ENCODE measurements at places on chromosomes 6 and 20. TPM values are rescaled to one million over a fixed set of nuclear protein-coding genes. Genes with fewer than 3 reads are reported as not detected.

The LEMD2 gene
- 39.8 TPM for polyA plus RNA-seq

- peak; percentile 31 for DNase-seq
Measured at GRCh38 chr6:44527583-44528369, 140.3 kb downstream of the CDC5L start.

GRCh38 chr6:5950361-5950785 lies 56.4 kb downstream of the NRN1 start:
- no peak for DNase-seq

GRCh38 chr6:28567506-28567905 lies 41.8 kb downstream of the GPX5 start:
- no peak for DNase-seq

The C6orf52 gene
- 1.5 TPM for polyA plus RNA-seq

The NTSR1 gene
- polyA plus RNA-seq: 0.10 TPM

DNA sequence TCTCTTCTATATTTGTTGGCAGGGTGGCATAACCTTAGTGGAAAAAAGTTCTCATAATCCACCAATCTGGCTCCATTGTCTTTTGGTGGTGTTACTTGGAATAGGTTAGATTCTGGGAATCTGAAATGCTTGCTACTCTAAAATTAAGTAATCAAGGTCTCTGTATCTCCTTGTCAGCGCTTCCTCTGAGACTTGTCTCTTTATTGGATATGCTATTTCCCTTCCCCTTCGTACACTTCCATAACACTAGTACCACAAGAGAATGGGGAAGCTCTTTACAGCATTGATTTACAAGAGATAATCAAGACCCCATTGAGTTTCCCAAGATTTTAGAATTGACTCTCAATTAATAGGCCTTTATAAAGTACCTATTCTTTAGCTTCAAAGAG lies 280.2 kb downstream of the ADGB start:
- no peak for DNase-seq

- DNase-seq: no peak
Measured at GRCh38 chr20:1983301-1983700, 10.6 kb downstream of the PDYN start.

The STMN3 gene
- polyA plus RNA-seq: 13.5 TPM

GRCh38 chr20:61784801-61785566 lies 280.7 kb downstream of the TAF4 start:
- DNase-seq: no peak

DNA sequence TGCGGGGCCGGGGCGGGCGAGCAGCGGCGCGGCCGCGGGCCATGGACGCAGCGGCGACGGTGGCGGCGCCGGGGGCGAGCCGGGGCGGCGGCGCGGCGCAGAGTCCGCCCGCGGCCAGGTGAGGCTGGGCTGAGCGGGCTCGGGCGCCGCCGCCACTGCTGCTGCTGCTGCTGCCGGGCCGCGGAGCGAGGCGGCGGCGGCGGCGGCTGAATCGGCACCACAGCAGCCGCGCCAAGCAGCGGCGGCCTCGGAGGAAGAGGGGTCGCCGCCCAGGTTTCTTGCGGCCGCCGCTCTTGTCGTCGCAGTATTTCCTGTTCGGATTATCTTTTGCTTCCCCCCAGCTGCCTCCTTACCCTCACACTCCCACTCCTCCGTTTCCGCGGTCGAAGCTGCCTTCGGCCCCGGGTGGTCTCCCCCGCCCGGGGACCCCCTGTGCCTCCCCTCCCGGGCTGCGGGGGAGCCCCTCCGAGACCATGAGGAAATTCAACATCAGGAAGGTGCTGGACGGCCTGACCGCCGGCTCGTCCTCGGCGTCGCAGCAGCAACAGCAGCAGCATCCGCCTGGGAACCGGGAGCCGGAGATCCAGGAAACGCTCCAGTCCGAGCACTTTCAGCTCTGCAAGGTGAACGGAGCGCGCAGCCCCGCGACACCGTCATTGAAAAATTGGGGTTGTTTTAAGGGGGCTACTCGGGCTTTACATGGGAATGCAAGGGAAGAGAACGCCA lies at the start of gene STXBP5:
Gene STXBP5, plus strand, starts transcription at position 358 of the 726 bp plus-strand sequence. Its CDS starts 116 bp downstream, at position 474.
- peak; percentile 55 for DNase-seq

- DNase-seq: no peak
Measured at GRCh38 chr6:25511376-25511775, 140.6 kb upstream of the SCGN start.

DNA sequence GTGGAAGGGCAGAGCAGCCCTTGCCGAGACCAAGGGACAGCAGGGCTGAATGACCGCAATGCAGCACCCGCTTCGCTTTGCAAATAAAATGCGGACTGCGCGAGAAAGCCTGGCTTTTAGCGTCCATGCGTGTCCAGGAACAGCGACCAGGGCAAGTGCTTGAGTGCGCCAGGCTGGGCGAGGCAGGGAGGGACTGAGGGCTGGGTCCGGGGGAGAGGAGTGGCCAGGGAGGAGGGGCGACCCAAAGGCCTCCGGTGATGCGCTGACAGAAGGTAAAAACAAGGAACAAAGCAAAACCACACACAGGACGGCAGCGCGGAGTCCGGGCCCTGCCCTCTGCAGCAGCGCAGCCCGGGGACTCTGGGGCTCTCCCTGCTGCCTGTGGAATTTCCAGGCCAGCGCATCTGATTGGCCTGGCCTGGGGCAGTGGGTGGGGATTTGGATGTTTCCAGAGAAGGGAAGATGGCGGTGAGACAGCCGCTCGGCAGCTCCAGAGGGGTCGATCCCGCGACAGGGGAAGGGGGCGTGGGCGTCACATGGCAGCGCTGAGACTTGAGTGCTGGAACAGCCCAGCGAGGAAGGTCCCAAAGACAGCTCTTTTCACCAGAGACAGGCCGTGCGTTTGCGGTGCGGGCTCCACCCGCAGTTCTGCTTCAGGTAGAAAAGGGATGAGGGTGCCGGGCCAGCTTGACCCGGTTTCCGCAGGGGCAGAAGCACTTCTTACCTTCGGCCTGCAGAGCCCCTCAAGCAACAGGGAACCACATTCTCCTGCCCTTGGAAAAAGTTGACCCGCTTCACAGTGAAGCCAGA lies 51.8 kb downstream of the SSR1 start:
- DNase-seq: peak; percentile 87

The ECT2L gene
- 0.17 TPM for polyA plus RNA-seq

- DNase-seq: no peak
Measured at GRCh38 chr6:25142506-25142905, 136.7 kb upstream of the CARMIL1 start.

DNA sequence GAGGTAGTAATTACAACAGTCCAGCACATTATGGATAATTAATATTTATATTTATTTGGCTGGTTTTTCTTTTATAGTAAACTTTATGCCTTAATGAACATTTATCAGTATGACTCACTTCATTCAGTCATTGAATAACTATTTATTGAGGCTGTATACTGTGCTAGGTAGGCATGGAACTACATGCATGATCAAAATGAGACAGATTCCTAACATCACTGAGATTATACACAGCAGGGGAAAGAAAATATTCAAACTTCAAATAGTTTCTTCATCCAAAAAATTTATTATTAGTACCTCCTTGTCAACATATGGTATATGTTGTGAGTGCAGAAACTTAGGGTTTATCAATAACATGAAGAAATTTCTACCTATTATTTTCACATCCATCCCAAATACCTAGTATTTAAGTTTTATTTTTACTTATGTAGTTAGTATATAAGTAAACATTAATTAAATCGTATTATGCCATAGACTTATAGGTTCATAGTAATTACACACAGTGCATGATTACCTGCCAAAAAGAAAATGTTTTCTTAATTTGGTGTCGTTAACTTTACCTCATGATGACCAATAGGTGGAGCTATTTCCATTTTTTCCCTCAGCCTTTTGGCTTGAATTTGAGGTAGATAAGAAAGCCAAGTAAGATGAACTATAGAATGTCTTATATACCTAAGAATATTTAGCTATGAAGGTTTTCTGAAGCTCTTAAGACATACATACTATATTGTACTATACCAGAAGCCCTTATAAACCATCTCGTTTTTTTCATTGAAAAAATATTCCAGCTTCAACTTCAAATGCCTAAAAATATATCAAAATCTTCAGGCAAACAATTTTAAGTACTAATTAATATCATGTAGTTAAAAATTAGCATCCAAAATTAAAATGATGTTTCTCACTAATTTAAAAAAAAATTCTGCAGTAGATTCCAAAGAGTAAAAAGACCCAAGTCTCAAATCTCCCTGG lies 12.5 kb upstream of the TMEM30A start:
- DNase-seq: peak; percentile 61

GRCh38 chr20:22629447-22629846 lies 45.1 kb upstream of the FOXA2 start:
- DNase-seq: no peak

DNA sequence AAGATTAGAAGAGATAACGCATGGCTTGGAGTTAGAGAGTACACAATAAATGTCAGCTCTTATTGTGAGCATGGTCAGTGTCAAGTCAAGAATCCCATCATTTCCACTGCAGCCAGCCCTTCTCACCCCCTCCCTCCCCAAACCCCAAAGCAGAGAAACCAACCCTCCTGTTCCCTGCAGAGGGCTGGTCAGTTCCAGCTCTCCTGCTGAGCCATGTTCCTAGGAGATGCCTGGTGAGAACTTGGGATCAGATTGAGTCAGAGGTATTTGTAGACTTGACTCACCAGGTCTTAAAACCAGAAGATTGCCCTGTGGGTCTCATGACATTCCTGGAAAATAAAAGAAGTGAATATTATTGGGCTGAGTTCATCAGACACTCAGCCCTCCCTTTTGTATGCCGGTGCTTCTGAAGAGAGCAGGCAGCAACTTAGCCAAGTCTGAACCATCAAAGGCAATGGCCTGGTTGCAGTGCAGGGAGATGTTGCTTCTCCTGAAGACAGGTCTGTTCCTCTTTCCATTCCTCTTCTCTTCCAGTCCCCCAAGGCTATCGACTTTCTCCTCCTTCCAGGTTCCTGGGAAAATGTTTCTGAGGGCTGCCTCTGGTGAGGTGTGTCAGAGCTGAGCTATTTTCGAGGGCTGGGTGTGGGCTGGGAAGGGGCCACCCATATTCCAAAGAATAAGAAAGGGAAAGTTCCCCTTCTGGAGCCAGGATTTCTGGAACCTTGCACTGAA lies 278.2 kb upstream of the SUPT3H start:
- no peak for DNase-seq

DNA sequence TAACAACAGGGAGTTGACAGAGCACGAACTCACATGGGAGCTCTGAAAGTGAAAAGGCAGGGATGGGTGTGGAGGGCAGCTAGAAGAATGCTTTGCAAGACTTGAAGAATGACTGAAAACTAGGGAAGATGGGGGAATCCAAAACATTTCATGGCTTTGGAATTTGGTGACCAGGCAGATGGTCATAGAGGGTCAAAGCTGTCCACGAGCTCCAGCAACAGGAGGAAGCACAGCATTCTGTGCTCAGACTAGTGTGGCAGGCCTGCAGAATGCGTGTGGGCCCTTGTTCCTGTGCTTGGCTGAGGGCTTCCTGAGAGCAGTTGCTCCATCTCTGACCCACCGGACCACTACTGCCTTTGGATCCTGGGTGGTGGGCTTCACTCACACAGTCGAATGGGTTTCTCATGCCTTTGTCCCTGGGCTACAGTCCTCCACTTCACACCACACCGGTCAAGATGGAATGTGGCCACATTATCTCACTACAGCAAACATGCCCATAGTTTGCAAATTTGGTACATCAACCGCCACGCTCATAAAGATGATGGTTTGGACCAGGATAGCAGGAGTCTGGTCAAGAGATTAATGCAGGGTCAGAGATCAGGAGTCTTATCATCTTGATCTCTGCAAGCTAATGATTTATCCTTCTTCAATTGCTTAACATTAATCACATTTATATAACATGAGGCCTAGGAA lies 100.7 kb downstream of the SGK1 start:
- DNase-seq: no peak

DNA sequence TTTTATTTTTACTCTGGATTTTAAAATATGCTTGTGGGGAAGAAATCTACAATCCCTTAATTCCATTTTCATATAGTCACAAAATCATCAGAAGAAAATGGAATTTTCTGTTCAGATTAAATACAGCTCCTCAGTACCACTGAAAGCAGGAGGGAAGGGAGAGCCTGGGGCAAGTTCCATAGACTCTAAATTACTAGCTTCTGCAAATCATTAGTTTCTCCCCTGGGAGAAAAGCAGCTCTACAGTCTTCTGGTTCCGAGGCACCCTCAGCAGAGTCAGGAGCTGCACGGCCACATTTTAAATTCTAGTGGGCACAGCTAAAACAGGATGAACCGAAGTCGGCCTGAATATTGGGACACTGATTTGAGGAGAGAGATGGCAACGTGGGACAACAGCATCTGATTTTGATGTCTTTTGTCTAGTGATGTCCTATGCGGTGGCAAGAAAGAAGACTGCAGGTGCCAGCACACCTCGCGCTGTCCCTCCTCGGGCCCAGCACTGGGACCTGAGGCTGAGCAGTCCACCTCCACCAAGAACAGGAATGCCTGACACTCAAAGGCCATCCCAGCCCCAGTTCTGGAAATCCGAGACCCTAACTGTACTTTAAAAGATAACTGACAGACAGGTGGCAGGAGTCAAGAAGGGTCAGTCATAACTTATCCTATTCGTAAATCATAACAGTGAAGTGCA lies 90.7 kb downstream of the FOXC1 start:
- DNase-seq: no peak

The AGER gene
- polyA plus RNA-seq: 6.7 TPM

DNA sequence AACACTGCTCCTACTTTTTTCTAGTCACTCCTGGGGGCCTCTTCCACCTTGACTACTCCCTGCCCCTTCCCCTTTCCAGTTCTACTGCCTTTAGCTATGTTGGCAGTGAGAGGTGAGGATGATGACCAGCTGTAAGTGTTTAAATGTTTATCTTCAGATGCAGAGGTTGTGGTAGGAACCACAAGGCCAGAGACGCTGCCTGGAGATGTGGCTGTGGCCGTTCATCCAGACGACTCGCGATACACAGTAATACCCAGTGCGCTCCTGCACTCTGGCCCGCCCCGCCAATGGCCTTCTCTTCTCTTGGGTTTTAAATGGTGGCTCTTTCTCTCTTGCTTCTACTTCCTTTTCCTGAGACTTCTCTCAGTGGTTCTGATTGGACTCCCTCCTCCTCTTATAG lies 4.6 kb downstream of the VARS2 start:
- no peak for DNase-seq

- DNase-seq: no peak
Measured at GRCh38 chr6:141653590-141653989, 479.1 kb upstream of the GJE1 start.

The CD93 gene
- polyA plus RNA-seq: 66.7 TPM

- no peak for DNase-seq
Measured at GRCh38 chr6:43870660-43871061, 100.7 kb downstream of the VEGFA start.

GRCh38 chr6:92130944-92131343 lies 1288.4 kb downstream of the EPHA7 start:
- no peak for DNase-seq
